ENCODE measurements at places on chromosomes 3 and 15.
A peak's percentile ranks its signal among the peaks of the same experiment; 100 is the strongest.

GRCh38 chr3:78154521-78155186 lies 1114.8 kb downstream of the ROBO2 start:
- no peak for DNase-seq

GRCh38 chr3:158631981-158632380 lies 12.3 kb upstream of the GFM1 start:
- DNase-seq: no peak

GRCh38 chr3:187616307-187616972 lies 53.8 kb downstream of the SST start:
- peak; percentile 36 for DNase-seq

DNA sequence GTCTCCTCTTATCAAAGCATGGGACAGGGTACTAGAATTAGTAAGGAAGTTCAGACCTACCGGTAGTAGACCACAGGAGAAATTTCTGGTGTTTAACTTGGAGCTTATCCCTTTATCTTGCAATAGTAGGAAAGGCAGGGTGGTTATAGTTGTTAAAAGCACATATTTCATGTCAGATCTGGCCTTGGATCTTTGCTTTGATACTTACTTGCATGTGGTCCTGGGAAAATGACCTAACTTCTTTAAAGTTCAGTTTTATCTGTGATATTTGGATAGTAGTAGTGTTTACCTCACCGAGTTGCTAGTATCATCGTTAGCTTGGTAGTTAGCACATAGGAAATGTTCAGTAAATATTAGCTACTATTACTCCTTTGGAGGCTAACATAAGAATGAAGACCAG lies 15.4 kb downstream of the EXOG start:
- DNase-seq: no peak

DNA sequence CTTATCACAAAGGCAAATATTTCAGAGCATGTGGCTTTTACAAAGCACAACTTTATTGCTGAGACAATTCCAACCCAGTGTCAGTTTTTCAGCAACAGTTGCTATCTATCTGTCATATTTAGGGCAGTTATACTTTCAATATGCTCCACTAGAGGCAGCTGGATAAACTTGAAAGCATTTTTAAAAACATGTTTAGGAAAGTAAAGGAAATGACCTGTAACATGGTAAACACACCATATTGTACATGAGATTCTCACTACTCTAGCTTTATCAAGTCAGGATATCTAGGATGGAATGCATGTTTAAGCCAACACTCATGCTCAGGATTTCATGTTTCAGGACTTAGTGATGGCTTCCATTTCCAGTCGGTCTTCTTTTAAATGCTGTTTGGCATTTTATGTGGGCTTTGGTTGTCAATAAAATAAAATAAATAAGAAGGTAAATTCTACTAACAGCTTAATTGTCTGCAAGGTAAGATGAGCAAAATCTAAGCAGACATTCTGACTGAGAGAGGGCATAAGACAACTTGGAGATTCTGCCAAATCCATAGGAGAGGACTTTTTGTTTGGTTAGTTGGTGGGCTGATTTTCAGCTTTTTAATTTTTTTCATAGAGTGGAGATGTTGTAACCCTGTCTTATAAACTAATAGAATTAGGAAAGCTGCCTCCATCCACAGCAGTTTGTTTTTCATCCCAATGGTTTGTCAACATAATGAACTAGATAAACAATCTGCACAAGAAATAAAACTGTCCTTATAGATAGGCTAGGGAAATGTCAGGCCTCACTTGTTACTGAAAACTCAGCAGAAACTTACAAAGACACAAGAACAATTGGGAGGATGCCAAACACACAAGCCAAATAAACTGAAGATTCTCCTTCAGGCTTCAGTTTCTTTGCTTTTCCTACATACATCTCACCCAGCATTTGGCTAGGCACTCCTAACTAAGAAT lies 63.4 kb upstream of the CPB1 start:
- no peak for DNase-seq

DNA sequence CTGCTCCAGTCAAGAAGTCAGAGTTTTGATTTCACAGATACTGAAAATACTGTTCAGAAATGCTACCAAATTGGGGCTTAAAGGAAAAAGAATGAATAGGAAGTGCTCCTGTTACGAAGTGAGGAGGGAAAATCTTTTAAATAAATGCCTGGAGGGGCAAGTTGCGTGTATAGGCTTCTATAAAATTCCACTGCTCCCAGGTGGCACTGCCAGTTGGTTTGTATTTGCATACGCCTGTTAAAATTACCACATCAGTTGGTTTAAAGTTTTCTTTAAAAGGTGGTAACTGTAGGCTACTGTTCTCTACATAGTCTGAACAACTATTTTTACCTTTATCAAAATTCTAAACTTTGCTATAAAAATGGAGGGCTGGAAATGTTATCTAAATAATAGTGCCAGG lies 123.5 kb downstream of the DLG1 start:
- DNase-seq: no peak

DNA sequence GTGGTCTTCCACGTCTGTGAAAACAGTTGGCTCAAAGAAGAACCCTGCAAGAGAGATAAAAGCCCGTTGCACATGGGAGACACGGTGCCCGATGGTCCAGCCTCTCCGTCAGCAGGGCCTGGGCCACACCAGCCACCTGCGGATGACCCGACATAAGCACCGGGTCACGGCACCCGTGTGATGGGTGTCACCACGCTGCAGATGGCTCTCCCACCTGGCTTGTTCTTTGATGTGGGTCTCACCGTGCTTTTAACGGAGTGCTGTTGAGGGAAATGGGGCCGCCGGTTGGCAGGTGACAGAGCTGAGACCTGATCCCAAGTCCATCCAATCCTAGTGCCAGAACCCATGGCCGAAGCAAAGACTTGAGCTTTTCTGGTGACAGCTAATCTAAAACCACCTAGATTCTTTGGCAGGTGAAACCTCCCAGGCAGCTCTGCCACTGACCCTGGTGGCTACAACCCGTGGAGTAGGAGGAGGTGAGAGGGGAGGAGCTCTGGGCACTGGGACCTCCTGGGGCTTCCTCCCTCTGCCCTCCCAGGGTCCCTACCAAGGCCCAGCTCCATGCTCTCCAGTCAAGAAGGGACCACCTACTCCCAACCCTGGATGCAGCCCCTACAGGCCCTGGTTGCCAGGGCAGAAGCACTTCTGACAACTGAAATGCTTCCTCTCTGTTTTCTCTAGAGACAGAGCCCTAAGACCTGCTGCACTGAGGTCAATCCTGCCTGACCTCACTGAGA lies 23.4 kb upstream of the SLC41A3 start:
- no peak for DNase-seq

DNA sequence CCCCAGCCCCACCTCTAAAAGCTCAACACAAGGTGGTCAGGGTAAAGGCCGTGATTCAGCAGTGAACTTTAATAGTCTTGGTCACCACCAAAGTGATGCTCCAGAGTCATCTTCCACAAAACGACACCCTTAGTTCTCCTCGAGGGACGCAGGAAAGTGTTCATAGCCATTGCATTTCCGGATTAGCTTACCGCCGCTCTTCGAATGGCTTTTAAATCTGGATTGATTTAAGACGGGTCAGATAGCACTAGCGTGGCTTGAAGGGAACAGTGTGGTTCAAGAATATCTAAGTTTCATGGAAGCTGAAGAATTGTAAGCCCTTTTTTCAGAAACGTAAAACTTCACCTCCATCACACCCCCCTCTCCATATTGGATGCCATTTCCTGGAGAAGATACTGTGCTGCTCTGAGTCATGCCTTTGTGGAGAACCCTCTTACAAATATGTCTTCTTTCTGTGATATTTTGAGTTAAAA lies 829 bp downstream of the RNF7 start:
- peak; percentile 9 for DNase-seq

- DNase-seq: no peak
These were observed 55.0 kb upstream of the TIPARP start for GRCh38 chr3:156619376-156619775.

GRCh38 chr3:39990532-39990931 lies 181.1 kb downstream of the MYRIP start:
- no peak for DNase-seq

GRCh38 chr3:107880702-107881101 lies 210.1 kb downstream of the CD47 start:
- DNase-seq: no peak

DNA sequence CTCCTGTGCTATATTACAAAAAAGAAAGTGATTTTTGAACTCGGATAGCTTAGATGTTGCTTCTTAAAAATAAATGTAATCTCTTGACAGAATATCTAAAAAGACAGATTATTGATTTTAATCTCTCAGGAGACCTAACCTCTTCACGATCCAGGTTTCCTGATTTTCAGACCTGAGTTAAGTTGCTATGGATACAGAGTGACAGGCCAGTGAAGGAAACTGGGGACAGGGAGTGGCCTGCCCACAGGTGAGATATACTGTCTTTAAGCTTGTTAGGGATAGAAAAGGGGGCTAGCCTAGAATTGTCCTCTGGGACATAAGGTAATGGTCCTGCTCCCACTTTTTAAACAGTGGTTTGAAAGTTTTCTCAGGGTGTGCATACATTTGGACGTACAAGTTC lies 73.2 kb downstream of the CCNL1 start:
- no peak for DNase-seq

DNA sequence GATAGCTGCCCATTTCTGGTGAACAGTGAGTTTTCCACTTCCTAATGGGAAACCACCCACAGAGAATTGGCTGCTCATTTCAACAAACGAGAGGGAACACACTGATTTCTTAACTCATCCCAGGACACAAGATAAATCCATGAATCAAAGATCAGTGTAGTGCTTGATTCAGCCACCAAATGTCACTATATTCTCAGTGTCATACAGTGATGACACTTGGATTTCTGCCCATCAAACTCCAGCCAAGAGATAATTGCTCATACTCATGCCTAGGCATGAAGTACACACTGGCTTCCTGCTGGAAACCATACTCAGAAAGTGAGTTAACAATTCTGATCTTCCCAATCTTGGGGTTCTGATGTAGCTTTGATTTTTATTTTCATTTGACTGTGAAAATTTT lies 35.4 kb upstream of the GRM7 start:
- DNase-seq: no peak

DNA sequence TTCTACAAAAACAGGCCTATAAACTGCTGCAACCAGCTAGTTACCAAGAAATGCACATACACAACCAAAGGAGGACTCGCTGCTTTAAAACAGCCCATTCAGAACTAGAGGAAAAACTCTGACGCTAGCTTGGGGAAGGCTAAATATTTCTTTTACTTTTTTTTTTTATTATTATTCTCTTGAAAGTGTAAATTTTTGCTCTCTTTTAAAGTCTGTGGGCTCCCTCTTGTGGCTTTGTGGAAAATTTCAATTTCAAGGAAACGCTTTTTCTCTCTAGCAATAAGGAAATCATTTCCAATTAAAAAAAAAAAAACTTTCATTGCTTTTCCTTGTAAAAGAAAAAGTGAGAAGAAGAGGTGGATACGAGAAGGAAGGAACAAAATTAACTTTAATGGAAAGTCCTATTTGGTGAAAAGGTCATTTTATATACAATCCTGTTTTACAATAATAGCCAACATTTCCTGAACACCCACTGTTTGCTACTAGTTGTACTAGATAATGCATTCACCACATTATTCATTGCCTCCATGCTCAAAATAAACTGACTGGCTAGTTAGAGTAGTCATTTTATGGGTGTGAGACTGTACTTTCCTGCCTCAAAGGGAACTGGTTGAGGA lies 51.2 kb upstream of the SAMMSON start:
- no peak for DNase-seq

DNA sequence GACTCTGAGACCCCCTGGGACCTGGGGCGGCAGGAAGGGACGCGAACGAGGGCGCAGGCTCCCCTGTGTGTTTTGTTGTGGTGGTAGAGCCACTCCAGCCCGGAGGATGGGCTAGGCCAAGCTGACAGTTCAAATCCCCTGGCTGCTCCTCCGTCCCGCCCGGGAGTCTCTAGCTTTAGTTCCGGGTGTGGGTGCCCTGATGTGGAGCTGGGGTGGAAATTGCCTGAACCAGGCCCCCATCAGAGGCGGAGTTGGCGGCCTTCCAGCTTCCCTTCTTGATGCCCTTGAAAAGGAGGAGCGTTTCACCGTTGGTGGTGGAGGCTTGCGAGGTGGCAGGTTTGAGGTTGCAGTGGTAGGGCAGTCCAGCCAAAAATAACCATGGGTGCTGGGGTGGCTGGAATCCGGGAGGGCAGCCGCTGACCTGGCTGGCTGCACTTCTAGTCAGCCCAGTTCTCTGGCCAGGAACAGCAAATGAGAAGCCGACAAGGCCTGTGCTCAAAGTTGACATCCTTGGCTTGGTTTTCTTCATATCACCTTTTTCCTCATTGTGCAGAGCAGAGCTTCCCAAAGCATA lies 817 bp downstream of the CLK3 start:
- DNase-seq: peak; percentile 65

DNA sequence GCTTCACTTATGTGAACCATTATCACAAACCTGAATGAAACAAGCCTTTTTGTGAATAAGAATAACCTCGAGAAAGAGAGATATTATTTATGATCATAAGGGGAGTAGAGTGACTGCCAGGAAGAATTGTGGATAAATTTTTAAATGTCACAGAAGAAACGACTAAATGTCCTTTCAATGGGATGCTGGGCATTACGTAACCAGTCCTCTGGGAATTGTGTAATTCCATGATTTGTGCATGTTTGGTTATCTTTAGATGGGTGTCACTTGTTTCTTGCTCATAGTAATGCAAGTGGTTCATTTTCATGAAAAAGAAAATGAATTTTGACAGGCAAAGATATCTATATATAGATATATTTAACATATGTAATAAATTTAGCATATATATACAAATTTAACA lies 379.5 kb upstream of the AGTR1 start:
- no peak for DNase-seq

DNA sequence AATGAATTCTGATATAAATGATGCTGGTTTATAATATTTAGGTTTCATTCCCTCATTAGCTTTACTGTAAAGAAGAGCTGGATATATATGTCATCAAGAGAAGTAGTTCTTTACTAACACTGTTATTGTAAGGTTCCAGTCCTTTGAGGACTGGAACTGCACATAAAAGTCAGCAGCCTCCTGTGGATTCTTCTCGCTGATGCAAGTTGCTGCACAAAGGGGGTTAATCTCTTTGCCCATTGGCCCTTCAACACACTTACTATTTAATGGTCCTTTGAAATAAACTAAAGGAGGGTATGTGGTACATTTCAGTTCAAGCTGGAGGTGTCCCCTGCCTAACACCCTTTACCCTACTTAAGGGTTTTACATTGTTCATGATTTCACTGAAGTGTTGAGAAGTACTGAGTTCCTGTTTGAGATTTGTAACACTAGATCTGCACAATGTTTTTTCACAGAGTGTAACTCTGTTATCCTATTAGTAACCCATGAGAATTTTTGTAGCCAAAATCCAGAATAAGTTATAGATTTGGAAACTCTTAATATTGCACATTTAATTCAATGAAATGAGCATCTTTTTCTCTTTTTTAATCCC lies 43.9 kb downstream of the NR2C2 start:
- DNase-seq: no peak

- DNase-seq: no peak
These were observed 36.9 kb upstream of the HERC1 start for GRCh38 chr15:63870487-63871209.

GRCh38 chr3:182633186-182633585 lies 160.1 kb upstream of the ATP11B start:
- DNase-seq: no peak

GRCh38 chr3:30693470-30694120 lies 87.2 kb downstream of the TGFBR2 start:
- DNase-seq: no peak
